Right kidney (tissue), 9 donors: ENCODE measurements at places on chromosomes 1 and 21.

GRCh38 chr1:29259802-29260441, 23.6 kb downstream of the PTPRU start:
- peak; percentile 70 for DNase-seq

DNA sequence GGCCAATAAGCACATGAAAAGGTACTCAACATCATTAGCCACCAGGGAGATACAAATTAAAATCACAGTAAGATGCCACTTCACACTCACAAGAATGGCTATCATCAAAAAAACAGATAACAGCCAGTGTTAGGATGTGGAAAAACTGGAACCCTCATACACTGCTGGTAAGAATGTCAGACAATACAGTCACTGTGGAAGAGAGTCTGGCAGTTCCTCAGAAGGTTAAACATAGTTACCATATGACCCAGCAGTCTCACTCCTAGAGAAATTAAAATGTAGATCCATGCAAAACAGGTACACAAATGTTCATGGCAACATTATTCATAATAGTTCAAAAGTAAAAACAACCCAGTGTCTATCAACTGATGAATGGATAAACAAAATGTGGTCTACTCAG, 33.3 kb downstream of the LDLRAD1 start:
- no peak for DNase-seq

DNA sequence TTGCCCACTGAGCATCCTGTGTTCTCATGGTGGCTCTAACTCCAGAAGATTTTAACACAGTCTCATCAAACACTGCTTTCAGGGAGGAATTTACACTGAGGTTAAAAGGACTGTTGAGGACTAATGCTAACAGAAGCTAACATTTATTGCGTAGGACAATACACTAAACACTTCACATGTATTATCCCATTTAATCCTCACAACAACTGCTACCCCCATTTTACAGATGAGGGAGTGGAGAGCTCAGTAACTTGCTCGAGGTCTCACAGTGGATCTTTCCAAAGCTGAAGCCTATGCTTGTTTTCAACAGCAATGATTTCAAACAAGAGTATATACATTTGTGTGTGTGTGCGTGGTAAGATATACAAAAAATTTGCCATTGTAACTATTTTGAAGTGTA, 13.9 kb downstream of the ATF3 start:
- no peak for DNase-seq

GRCh38 chr1:150259217-150259616, 1.6 kb downstream of the CA14 start:
- DNase-seq: no peak

- DNase-seq: no peak
Measured at GRCh38 chr1:16156848-16157495, 1.1 kb upstream of the EPHA2 start.

- DNase-seq: no peak
Measured at GRCh38 chr1:154493276-154493675, 8.7 kb upstream of the TDRD10 start.

GRCh38 chr1:206732992-206733391, 37.6 kb upstream of the IL19 start:
- no peak for DNase-seq

GRCh38 chr1:184254849-184255248, 132.0 kb upstream of the C1orf21 start:
- DNase-seq: no peak

DNA sequence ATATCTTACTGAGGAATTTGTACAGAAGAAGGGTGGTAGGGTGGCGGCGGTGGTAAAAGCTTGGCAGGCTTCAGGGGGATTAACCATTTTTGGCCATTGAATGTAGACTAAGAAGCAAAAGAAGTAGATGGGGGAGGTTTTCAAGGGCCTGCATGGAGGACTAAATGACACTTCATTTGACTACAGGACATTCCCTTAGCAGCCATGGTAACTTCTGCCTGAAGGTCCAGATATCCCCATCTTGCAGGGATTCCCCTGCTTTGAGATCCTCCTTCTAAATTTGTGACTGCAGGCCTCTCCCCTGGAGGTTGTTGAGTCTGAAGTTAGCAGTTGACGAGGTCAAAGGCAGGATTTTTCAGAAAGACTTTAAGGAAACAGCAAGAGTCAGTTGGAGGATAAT, 4.8 kb downstream of the VASH2 start:
- DNase-seq: no peak

- no peak for DNase-seq
Measured at GRCh38 chr1:193036337-193037047, 22.7 kb downstream of the UCHL5 start.

DNA sequence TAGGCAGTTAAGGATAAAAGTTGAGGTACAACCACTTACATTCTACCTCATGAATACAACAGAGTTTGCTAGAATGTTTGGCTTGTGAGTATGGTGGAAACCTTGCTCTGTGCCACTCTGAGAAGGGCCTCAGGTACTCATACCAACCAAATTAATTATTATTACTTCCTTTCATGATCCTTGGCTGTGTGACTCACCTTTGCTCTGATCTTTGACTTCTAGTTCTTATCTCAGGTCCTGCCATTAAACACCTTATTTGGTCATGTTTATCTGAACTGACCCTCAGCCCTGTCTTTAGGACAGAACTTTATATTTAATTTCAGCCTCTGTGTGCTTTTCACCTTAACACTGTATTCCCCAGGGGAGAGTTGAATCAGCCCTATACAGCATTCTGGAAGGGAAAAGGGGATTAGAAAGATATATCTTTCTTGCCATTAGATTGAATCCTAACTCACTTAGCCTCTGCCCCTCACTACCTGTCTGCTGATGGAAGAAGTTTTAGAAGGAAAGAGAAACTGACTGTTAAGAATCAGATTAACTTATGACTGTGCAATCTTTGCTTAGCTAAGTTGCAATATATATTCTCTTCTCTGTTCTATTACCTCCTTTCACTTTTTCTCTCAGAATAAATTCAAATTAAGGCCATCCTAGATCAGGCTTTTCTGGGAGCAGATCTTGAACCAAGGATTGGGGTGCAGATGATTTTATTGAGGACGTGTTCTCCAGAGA, 260.4 kb upstream of the DPYD start:
- DNase-seq: no peak

DNA sequence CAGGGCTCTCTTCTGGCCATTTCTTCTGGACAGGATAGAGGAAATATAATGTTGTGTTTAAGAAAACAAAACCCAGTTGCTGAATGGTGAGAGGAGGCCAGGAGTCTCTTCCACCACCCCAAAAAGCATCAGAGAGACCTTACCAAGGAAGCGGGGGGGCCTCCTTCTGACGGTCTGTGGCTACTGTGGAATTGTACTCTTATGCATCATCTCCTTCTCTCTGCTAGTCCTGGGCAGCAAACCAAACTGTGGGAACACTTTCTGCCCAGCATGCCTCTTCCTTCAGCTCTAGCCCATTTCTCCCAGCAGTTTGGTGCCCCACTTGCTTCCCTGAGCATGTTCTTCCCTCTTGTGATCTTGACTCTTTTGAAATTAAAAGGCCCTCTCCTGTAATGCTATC, 157.7 kb downstream of the HHIPL2 start:
- no peak for DNase-seq

GRCh38 chr1:220487297-220487820, 40.6 kb upstream of the MARK1 start:
- peak; percentile 43 for DNase-seq
